ENCODE measurements at places on chromosomes 5 and 9.

DNA sequence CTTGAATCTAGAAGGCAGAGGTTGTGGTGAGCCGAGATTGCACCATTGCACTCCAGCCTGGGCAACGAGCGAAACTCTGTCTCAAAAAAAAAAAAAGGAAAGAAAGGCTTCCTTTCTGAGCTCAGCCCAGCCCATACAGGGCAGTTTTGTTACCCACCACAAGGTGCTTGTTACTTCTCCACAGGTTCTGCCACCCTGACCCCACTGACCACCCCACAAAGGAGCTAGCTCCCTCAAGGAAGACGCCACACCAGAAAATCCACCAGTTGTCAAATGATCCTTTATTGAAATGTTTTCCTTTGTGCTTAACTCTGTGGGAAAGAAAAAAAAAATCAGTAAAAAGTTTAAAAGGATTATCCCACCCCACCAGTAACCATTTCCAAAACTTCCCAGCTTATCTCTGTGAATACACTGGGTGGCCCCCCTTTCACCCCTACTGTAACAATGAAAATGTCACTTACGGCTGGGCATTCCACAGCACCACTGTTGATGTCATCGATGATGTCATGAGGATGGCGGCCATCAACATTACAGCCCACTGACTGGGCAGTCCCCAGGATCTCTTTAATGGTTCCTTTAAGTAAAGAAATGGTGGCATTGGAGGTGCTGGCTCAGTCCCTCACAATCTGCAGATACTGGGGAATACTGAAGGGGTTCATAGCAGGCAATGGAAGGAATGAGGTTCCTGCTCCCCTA, 3.6 kb downstream of the RPL12 start:
- DNase-seq: no peak
- H3K27ac ChIP-seq: no peak overlapping the region
- peaks cover 17% of the 10 kb centered on the region for H3K4me1 ChIP-seq
- no peaks in the 10 kb centered on the region for H3K27me3 ChIP-seq
- no peak overlapping the region for H3K4me3 ChIP-seq

- H3K4me3 ChIP-seq: no peak overlapping the region
- H3K27ac ChIP-seq: no peak overlapping the region
- DNase-seq: no peak
- no peaks in the 10 kb centered on the region for H3K27me3 ChIP-seq
- H3K4me1 ChIP-seq: no peaks in the 10 kb centered on the region
Measured at GRCh38 chr9:78811622-78812276, 514.8 kb downstream of the PSAT1 start.

DNA sequence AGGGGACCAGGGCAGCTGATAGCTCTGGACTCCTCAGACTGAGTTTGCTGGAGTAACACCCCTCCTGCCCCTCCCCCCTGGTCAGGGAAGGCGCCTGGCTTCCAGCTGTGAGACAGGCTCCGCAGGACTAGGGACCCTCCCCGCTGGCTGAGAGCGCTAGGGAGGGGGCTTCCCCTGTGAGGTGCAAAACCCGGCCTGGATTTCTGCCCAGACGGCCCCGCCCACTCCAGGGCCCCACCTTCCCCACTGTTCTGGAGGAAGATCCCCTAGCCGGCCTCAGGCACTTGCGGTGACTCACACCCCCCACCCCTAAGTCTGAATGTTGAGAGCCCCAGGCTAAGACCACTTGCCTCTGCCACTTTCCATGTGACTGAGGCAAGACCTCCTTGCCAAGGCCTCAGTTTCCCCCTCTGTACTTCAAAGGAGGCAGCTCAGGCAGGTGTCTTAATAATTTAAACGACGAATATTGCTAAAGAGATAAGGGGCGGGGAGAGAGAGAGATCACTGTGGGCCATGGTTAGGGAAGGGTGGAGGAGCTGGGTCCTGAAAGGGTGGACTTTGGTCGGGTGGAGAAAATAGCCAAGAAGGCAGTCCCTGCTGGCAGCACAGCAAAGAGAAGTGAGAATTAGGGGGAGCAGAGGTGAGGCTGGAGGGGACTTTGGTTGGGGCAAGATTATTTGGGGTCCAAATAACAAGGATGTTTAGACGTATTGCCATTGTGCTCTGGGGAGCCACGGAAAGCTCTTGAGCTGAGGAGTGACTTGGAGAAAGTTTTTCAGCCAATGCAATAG, 1.0 kb upstream of the DAB2IP start:
- no peak overlapping the region for H3K27ac ChIP-seq
- H3K4me1 ChIP-seq: peaks cover 4% of the 10 kb centered on the region
- peak overlapping the region; percentile 37 for H3K4me3 ChIP-seq
- no peaks in the 10 kb centered on the region for H3K36me3 ChIP-seq

DNA sequence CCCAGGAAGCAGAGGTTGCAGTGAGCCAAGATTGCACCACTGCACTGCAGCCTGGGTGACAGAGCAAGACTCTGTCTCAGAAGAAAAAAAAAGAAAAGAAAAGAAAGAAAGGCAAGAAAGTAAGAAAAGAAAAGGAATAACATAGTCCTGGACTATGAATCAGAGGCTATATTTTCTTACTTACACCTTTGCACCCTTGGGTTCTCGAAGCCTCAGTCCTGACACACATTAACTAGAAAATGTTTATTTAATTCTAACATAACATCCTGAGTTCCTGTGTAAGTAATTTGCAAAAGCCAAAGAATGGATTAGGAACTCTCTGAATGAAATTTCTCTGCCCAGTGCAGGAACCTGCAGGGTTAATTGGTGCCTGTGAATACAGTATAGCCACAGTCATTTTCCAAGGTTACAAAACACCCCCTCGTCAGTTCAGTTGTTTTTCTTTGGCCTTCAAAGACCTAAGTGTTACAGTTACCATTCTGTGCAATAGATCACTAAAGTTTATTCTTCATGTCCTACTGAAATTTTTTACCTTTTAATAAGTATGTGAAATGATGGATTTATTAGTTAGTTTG, 147.6 kb downstream of the SV2C start:
- H3K4me1 ChIP-seq: no peaks in the 10 kb centered on the region
- no peak for DNase-seq
- H3K4me3 ChIP-seq: no peak overlapping the region
- no peaks in the 10 kb centered on the region for H3K36me3 ChIP-seq

DNA sequence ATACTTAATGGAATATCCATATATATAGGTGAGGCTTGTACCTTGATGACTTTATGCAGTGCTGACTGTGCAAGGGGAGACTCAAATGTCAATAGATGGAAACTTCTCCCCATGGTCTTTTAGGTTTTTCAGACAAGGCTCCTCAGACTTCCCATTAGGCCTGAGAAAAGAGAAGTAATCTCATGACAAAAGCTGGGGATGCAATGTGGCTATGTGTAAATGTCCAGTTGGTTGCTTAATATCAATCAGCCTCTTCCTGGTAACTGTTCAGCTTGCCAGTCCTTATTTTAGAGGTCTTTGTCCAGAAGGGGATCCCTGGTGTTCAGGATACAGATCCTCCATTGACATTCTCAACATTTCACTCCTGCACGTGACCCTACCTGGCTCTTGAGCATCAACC, 621.1 kb upstream of the CDH18 start:
- no peak overlapping the region for H3K27ac ChIP-seq
- no peak overlapping the region for H3K4me3 ChIP-seq
- no peaks in the 10 kb centered on the region for H3K27me3 ChIP-seq
- no peaks in the 10 kb centered on the region for H3K36me3 ChIP-seq

DNA sequence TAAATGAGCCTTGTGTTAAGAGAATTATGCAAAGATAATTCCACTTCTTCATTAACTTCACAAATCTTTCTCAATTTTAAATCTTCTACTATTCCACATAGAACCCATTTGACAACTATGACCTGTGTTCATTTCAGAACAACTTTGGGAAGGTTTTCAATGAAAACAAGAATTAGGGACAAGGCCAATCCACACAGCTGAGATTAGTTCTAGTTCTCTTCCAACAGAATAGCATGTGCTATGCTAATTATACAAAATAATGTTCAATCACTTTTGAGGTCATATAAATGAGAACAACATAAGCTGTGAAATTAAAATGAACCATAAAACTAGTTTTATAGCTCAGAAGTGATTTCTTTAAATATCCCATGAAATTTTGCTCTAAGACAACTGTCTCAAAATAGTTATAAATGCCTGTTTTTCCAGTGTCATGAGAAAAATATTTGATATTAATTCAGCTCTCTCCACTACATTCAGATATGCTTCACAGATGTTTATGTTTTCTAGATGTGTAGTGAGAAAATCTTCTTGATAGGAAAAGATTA, 7.2 kb upstream of the LHFPL2 start:
- no peak overlapping the region for H3K27ac ChIP-seq
- H3K4me1 ChIP-seq: no peaks in the 10 kb centered on the region
- H3K4me3 ChIP-seq: no peak overlapping the region
- no peak for DNase-seq
- no peaks in the 10 kb centered on the region for H3K27me3 ChIP-seq

GRCh38 chr9:123311250-123311752, 42.9 kb upstream of the STRBP start:
- no peaks in the 10 kb centered on the region for H3K4me1 ChIP-seq
- H3K27ac ChIP-seq: no peak overlapping the region
- H3K36me3 ChIP-seq: no peaks in the 10 kb centered on the region
- no peak for DNase-seq
- H3K4me3 ChIP-seq: no peak overlapping the region
- no peaks in the 10 kb centered on the region for H3K27me3 ChIP-seq

DNA sequence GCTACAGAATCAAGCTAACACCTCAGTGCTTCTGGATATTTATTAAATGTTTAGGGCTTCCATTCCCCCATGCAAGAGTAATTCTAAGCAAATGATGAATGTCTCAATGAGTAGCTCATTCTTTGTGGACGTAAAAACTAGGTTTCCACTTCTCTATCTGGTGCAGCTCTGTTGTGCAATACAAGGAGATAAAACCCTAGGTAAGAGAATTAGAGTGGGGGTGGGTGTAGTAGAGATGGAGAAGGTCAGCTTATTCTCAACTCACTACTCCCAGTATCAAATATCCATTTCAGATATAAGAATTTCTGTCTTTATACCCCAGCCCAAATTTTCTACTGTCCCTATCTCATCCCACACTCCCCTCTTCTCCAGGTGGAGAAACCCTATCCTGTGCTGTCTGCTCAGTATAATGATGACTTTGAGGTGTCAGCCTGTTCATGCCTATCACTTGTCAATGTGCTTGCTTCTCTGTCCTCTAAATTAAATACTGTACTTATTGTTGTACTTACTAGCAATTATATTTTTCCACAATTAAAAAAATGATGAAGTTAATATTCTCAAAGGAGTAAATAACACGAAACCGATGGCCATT, 4.3 kb upstream of the FYB1 start:
- no peak overlapping the region for H3K27ac ChIP-seq
- H3K4me1 ChIP-seq: no peaks in the 10 kb centered on the region
- no peak overlapping the region for H3K4me3 ChIP-seq
- DNase-seq: no peak

DNA sequence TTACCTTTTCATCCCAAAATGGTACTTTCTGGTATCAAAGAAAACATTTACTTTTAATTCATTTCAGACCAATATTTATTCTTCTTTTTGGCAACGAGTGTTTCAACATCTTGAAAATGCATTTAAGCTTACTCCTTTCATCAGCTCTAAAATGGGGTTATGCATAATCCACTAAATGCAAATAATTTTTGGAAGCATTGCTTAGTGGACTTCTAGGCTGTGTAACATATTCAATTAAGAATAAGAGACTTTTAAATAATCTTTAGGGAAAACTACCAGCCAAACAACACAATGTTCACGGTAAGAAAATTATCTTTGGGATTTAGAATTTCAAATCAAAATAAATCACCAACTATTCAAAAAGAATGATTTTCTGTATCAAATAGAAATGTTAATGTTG, 118.2 kb downstream of the ADAMTS6 start:
- H3K4me3 ChIP-seq: no peak overlapping the region
- H3K27me3 ChIP-seq: no peaks in the 10 kb centered on the region
- DNase-seq: no peak
- H3K36me3 ChIP-seq: no peaks in the 10 kb centered on the region
- no peak overlapping the region for H3K27ac ChIP-seq

DNA sequence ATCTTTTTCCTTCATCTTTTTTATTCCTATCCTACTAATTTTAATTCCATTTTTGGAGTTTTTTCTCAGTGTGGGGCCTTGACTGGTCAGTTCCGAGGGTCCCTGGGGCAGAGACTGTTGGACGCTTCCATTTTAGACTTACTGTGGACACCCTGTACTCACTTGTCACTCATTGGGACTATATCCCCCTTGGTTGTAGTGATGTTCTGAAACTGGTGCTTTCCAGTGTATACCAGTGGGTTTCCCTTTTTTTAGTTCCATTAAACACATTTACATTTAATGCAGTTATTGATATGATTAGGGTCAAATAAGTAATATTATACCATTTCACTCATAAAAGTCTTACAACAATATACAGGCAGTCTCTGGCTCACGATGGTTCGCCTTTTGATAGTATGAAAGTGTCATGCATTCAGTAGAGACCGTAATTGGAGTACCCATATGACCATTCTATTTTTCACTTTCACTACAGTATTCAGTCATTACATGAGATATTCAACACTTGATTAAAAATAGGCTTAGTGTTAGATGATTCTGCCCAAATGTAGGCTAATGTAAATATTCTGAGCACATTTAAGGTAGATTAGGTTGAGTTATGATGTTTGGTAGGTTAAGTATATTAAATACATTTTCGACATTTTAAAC, 46.0 kb downstream of the CNOT6 start:
- no peaks in the 10 kb centered on the region for H3K4me1 ChIP-seq
- H3K4me3 ChIP-seq: no peak overlapping the region
- no peaks in the 10 kb centered on the region for H3K36me3 ChIP-seq
- no peak overlapping the region for H3K27ac ChIP-seq
- no peaks in the 10 kb centered on the region for H3K27me3 ChIP-seq

GRCh38 chr9:82923092-82923911, 139.6 kb downstream of the RASEF start:
- H3K4me3 ChIP-seq: no peak overlapping the region
- H3K27me3 ChIP-seq: no peaks in the 10 kb centered on the region
- no peak overlapping the region for H3K27ac ChIP-seq
- H3K36me3 ChIP-seq: no peaks in the 10 kb centered on the region

GRCh38 chr5:132142459-132142858, 68.9 kb downstream of the CSF2 start:
- no peaks in the 10 kb centered on the region for H3K36me3 ChIP-seq
- no peaks in the 10 kb centered on the region for H3K4me1 ChIP-seq
- no peak overlapping the region for H3K27ac ChIP-seq
- H3K4me3 ChIP-seq: no peak overlapping the region
- DNase-seq: no peak
- peaks cover 3% of the 10 kb centered on the region for H3K27me3 ChIP-seq

DNA sequence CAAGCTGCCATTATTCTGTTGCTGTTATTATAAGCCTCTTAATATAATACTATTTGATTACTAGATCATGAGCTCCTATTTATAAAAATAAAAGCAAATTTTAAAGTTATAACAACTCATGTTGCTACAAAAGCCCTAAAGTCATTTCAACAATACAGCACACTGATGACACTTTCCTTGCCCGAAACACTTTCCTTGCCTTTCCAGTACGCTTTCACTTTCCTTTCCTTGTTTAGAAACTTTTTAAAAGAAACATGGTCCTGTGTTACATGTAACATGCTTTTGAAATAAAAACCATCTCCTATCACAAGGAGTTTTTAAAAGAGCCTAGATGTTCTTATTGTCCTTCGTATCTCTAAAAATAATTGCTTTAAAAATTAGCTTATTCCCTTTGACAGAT, 688.4 kb downstream of the PTPRD start:
- H3K4me1 ChIP-seq: no peaks in the 10 kb centered on the region
- H3K36me3 ChIP-seq: no peaks in the 10 kb centered on the region
- DNase-seq: no peak
- H3K27me3 ChIP-seq: no peaks in the 10 kb centered on the region
- H3K4me3 ChIP-seq: no peak overlapping the region
- no peak overlapping the region for H3K27ac ChIP-seq
